ENCODE measurements at places on chromosomes 12 and 14.

DNA sequence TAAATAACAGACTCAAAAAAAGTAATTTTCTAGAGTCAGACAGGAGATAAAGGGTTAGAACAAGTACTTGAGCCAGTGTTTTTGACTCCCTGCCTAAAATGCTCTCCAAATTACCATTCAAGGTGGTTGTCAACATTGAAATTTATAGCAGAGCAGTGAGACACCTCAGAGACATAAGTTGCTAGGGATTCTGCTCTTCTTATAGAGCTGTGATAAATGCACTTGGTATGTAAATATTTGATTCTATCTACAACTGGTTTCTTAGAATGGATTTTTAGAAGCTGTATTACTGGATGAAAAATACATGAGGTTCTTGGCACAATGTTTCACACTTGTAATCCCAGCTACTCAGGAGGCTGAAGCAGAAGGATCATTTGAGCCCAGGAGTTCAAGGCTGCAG is 83.9 kb upstream of the OSBPL8 start:
- peak; percentile 19 for DNase-seq

GRCh38 chr12:62728741-62729140 is 206.2 kb downstream of the PPM1H start:
- no peak for DNase-seq

GRCh38 chr12:43029971-43030370 is 440.4 kb upstream of the PRICKLE1 start:
- peak; percentile 69 for DNase-seq

GRCh38 chr12:123934016-123934620 is 38.5 kb downstream of the CCDC92 start:
- no peak for DNase-seq

GRCh38 chr14:70595443-70596185 is 4.8 kb downstream of the MED6 start:
- peak; percentile 1 for DNase-seq

GRCh38 chr12:96902076-96902475 is 5.0 kb upstream of the NEDD1 start:
- no peak for DNase-seq

- peak; percentile 93 for DNase-seq
Observed at GRCh38 chr12:7498809-7499208, 4.8 kb downstream of the CD163 start.

- DNase-seq = no peak
Observed at GRCh38 chr14:77200406-77200985, 18.9 kb downstream of the TMEM63C start.

GRCh38 chr14:71560751-71561150 is 371.5 kb upstream of the RGS6 start:
- no peak for DNase-seq

DNA sequence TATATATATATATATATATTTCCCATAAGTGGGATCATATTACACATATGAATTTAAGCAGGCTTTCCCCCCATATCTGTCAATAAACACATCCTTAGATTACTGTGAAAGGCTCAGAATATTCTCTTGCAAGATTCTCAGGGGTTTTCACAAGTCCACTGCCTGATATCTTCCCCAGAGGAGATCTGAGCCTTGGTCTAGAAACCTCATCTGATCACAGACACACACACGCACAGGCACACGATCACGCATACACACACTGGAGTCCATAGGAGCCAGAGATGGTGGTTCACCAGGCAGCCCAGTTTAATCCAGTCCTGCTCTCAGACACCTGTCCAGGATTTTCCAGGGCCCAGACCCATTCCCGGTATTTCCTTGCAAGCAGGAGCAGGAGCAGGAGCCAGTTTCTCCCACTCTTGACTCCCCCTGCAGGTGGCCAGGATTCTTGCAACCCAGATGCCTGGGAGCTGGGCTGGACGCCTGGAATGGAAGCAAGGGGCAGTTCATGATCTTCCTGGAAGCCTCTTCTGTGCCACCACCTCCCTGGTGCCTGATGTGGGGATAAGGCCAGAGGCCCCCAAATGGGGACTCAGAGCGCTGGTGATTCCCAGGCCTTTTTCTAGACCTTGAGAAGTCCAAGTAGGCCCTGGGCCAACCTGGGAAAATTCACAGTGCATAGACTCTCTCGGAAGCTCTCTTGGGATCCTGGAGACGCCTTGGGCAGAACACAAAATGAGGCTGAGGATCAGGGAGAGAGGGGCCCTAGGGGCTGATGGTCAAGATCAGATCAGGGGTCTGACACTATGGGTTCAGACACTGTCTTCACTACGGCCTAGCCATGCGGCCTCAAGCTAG is 16.5 kb upstream of the KRT78 start:
- peak; percentile 67 for DNase-seq

DNA sequence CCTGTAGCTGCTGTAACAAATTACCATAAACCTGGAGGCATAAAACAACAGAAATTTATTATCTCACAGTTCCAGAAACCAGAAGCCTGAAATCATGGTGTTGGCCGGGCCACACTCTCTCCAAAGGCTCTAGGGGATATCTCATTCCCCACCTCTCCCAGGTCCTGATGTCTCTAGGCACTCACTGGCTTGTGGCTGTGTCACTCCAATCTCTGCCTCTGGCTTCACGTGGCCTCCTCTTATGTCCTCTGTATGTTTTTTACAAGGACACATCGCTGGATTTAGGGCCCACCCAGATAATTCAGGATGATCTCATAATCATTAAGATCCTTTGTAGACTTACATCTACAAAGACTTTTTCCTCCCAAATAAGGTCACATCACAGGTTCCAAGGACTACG is 8.0 kb downstream of the GALNT4 start:
- DNase-seq = no peak

- DNase-seq = no peak
Observed at GRCh38 chr12:125114365-125115141, 49.3 kb downstream of the AACS start.

GRCh38 chr14:69135133-69135532 is 17.8 kb downstream of the DCAF5 start:
- no peak for DNase-seq

GRCh38 chr12:3103806-3104205 is 26.6 kb downstream of the TSPAN9 start:
- DNase-seq = no peak

- DNase-seq = no peak
Observed at GRCh38 chr14:68814238-68814538, 21.3 kb upstream of the ZFP36L1 start.

DNA sequence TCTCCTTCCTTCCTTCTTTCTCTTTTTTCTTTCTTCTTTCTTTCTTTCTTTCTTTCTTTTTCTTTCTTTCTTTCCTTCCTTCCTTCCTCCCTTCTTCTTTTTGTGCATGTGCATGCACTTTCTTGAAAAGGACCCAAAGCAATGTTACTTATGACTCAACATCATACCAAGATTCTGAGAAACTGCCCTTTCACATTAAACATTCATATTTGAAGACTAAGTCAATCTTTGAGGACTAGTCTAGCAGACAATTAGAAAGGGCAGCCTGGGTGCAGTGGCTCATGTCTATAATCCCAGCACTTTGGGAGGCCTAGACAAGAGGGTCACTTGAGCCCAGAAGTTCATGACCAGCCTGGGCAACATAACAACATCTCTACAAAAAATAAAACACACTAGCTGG is 212.8 kb upstream of the KITLG start:
- peak; percentile 71 for DNase-seq

DNA sequence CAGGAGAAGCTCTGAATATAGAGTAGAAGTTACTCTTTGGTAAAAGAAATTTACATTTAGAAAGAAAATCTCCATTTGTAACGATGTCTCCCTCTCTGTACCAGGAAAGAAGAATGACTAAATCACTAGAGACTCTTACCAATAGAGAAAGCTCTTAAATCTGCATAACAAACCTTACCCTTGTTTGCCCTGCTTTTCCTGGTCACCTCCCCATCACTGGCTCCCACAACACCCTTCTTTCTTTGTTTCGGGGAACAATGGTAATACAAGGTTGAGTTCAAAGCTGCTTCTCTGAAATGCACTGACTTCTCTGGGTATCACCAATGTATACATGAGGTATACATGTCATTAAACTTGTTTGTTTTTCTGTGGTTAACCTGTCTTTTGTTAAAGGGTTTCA is 351.1 kb upstream of the FLRT2 start:
- DNase-seq = no peak

GRCh38 chr14:84375235-84375634 is 1154.7 kb upstream of the FLRT2 start:
- DNase-seq = peak; percentile 60
